Bronchial smooth muscle cell (primary cell): ENCODE measurements at places on chromosomes 7 and 10. TPM values are rescaled to one million over a fixed set of nuclear protein-coding genes. Genes with fewer than 3 reads are reported as not detected.

Gene MICALL2
- 17.2 and 18.1 TPM in 2 replicates for total RNA-seq

Gene DLG5
- 33.9 and 46.0 TPM in 2 replicates for total RNA-seq

Gene AKR1D1
- total RNA-seq, result not detected in 2 replicates

Gene KAZALD1
- total RNA-seq, result 84.3 and 155 TPM in 2 replicates

Gene ZPBP
- not detected in 2 replicates for total RNA-seq

Gene CHN2
- 0.09 and 0.32 TPM in 2 replicates for total RNA-seq

Gene PSD
- 8.4 and 14.3 TPM in 2 replicates for total RNA-seq

Gene TMEM273
- not detected in 2 replicates for total RNA-seq

Gene IL2RA
- not detected in 2 replicates for total RNA-seq
